NCI-H446 (cell line): ENCODE measurements at places on chromosomes 6 and 20.

DNA sequence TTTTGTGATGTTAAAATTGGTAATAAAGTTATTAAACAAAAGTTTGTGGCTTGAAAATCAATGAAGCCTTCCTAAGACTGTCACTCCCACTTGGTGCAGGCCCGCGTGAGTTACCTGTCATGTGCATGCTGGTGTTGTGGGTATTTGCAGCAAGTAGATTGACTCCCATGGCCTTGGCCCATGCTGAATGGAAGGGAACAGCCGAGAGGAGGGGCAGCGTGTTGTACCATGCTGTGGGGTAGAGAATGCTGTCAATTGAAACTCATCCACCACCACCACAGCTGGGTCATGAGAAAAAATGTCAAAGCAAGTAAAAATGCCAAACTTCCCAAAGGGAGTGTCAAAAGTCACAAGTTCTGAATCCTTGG, 12.7 kb upstream of the VNN1 start:
- DNase-seq, result no peak

- DNase-seq, result no peak
Observed at GRCh38 chr20:38862226-38862625, 56.7 kb downstream of the PPP1R16B start.

DNA sequence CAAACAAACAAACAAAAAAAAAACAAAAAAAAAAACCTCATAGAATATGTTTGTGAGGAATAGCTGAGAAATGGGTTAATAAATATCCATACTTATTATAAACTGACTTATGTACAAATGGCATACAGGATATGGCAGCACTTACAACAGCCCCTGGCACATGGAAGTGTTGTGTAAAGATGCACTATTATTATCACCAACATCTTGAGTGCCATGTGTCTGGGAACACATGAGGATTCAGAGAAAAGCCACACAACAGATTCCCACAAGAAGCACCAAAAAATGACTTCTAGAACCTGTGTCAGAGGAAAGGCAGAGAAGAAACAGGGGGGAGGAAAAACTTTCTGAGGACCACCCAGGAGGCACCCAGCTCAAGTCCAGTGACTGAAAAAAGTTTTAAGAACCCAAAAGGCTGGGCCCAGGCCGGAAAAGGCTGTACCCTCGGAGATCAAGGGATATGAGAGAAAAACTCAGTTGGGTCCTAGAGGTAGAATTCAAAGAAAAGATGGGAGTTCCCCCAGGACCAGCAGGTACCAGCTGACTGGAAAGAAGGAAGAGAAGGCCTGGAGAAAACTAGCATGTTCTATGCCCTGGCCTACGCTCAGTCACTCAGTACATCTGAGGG, 9.4 kb upstream of the TAF8 start:
- no peak for DNase-seq

- no peak for DNase-seq
Observed at GRCh38 chr20:53735536-53736050, 142.0 kb upstream of the ZNF217 start.

DNA sequence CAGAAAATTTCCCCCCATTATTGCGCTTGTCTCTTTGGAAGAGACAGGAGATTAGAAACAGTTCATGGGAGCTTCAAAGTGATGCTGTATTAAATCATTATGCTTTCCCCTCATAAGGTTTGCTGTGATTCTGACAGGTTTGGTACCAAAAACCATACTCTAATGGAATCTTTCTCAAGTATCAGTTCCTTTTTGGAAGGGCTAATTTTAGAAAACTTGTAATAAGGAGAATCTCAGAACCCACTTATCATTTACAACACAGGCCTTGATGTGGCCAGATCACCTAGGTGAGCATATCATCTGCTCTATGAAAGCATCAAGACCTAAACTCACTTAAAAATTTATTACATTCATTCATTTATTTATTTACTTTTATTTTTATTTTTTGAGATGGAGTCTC, 51.2 kb downstream of the TP53INP2 start:
- DNase-seq, result no peak
